ENCODE measurements at places on chromosomes 12 and 14. TPM values are rescaled to one million over a fixed set of nuclear protein-coding genes. Genes with fewer than 3 reads are reported as not detected.

Gene PLEKHA5
- total RNA-seq: 18.6 TPM

Gene SRRM4
- total RNA-seq: not detected

Gene PCED1B
- 7.2 TPM for total RNA-seq

Gene KCNC2
- not detected for total RNA-seq

Gene ZFHX2
- 0.22 TPM for total RNA-seq

Gene SLC7A7
- total RNA-seq: 0.36 TPM
